Mammary epithelial cell (primary cell): ENCODE measurements at places on chromosomes 12 and 14.

DNA sequence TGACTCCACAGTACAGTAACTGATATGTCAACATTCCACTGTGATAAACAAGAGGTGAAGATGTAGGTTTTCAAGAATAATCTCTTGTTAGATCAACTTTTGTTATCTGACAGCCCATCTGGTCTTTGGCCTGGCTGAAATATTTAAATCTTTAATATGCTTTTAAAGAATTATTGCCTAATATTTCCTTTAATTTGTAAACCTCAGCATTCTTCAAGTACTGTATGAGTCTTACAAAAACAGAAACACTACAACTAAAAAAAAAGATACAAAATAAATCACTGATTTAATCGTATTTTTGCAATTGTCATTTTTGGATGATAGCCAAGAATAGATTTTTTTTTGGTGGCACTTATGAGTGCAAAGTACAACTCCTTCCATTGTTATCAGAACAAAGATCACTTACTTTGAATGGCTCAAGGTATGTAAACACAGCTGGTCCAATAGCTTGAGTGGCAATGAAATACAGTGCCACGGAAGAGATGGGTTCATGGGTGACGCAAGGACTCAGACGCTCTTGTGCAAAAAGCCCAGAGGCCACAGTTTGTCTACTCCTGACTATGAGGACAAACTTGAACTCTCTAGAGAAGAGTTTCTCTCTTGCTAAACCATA, 109.5 kb downstream of the PAX9 start:
- DNase-seq: no peak

GRCh38 chr12:59657266-59657665, 61.4 kb downstream of the SLC16A7 start:
- no peak for DNase-seq

GRCh38 chr14:75196468-75196867, 20.1 kb upstream of the TMED10 start:
- no peak for DNase-seq

GRCh38 chr14:24809135-24809534, 175.1 kb upstream of the GZMB start:
- no peak for DNase-seq

GRCh38 chr12:56205445-56205844, 16.2 kb upstream of the SMARCC2 start:
- no peak for DNase-seq

DNA sequence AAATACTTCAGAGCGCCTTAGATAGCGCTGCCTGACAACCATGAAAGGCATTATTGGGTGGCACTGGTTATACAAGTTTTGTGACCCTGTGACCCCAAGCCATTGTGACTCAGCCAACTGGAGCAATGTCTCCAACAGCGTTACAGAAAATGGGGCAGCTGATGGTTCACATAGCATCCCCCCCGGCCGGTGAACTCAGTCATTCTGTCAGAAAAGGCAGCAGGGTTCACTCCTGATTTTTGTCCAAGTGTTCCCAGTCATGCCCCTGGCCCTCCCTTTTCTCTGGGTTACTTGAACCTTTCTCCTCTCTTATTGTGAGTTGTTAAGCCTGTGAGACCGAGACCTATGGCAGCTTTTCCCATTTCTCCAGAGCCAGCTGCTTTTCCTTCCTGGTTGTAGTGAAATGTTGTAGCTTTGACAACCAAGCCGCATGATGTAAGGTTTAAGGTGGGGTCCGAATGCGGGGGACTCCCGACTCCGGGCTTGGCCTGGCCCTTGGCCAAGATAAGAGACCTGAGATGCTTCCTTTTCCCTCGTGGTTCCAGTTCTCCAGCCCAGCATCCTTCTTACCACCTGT, 22.0 kb downstream of the CD9 start:
- DNase-seq: no peak

- no peak for DNase-seq
Observed at GRCh38 chr12:87801860-87802720, 227.1 kb downstream of the C12orf50 start.

DNA sequence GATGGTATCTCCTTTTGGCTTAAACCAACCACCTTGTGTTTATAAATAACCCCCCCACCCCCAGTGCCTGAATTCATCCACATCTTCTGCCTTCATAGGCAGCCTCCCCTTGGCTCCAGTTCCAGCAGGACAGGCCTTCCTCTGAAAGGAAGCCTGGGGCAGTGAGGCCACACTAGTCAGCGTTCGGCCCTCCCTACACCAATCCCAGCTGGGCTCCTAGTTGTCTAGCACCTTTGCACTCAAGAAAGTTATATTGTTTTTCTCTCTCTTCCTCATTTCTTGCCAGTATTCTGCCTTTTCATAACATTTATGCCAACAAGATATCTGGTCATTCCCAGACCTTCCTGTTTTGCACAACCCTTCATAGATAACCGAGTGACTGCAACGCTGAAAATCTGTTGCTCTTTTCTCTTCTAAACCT, 73.1 kb upstream of the ACTN1 start:
- DNase-seq: no peak

DNA sequence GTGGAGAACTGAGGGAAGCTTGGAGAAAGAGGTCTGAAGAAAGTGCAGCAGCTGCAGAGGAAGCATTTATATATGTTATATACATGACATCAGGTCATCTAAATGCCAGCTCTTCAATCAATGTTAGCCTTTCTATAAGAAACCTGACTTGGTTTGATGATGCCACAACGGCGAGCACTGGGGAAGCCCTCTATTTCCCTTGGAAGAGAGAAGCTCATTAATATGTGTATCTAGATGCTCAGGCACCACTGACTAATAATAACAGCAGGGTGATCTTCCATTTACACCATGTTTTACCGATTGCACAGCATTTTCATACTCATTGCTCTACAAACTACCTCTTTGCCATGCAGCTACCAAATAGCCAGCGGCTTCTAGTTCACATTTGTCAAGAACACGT, 811 bp downstream of the ACYP1 start:
- no peak for DNase-seq

- no peak for DNase-seq
Observed at GRCh38 chr12:44114906-44115305, 279.0 kb downstream of the TMEM117 start.

GRCh38 chr14:79693935-79694334, 517.4 kb downstream of the DIO2 start:
- no peak for DNase-seq

GRCh38 chr14:61703342-61704129, 8.2 kb downstream of the HIF1A start:
- no peak for DNase-seq

- DNase-seq: peak; percentile 11
Observed at GRCh38 chr14:100871234-100872186, 32.0 kb downstream of the RTL1 start.

GRCh38 chr14:34184126-34184525, 233.3 kb upstream of the EGLN3 start:
- DNase-seq: no peak

DNA sequence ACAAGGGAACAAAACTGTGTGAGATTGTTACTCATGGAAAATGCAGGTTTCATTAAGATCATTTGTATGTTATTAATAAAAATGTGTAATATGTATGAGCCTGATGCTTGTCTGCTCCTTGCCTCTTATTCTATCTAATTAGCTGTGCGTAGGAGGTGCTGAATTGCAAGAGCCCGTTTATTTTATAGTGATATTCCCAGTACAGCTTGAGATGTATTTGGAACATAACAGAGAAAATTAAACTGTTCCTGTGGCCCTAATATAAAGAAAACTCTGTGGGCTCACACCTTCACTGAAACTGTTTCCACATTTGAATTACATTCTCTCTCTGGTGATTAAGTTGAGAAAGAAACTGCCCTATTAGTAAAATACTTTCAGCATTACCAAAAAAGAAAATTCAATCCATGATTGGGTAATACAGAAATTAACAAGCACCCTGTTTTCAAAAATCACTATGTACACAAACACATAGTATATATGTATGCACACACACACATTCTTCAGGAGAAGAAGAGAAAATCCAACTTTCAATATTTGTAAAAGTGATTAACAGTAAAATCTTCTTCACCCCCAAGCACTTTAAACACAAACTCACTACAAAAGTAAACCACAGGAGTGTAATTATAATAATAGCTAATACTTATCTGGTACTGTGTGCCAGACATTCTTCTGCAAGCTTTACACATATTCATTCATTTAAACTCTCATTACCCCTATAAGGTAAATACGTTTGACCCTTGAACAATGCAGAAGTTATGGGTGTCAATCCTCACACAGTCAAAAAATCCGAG, 233.2 kb downstream of the PHLDA1 start:
- DNase-seq: no peak

DNA sequence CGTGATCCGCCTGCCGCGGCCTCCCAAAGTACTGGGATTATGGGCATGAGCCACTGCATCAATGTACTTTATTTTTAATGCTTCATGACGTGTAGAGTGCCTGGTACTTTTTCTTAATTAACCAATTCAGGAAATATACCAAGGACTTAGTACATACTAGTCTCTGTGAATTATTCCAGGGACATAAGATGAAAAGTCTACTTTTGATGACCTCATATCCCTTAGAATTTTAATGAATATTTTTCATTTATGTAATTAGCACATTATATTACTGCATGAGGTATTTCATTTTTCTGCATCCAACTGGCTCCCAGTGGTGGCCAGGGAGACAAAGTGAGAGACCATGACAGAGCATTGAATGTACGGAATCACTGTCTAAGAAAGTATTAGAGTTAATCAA, 577.7 kb upstream of the NOVA1 start:
- DNase-seq: no peak

- DNase-seq: no peak
Observed at GRCh38 chr12:125566-125965, 59.0 kb downstream of the IQSEC3 start.

- no peak for DNase-seq
Observed at GRCh38 chr12:132398386-132398991, 69.1 kb upstream of the GALNT9 start.

DNA sequence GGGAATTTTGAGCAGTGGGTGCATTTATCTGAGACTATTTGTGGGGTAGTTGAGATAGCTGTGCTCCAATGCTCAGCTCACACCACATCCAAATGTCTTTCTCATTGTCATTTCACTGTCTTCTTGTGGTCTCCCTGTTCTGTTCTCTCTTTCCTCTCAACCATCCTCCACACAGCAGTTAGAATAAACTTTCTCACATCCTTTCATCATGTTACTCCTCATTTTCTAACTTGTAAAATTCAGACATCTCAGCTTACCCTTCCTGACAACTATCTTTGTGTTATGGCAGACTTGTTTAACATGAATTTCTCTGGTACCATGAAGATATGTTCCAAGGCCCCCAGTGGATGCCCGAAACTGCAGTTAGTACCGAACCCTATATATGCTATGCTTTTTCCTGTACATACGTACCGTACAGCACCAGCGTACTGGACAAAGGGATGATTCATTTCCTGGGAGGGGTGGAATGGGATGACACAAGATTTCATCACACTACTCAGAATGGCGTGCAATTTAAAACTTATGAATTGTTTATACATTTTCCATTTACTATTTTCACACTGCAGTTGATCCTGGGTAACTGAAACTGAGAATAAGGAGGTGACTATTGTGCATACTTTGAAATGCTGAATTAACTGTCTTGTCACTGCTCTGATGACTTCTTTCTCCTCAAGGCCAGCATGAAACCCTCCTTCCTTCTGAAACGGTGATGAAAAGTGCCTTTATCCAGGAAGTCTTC, 177.1 kb upstream of the SLC38A2 start:
- peak; percentile 92 for DNase-seq

DNA sequence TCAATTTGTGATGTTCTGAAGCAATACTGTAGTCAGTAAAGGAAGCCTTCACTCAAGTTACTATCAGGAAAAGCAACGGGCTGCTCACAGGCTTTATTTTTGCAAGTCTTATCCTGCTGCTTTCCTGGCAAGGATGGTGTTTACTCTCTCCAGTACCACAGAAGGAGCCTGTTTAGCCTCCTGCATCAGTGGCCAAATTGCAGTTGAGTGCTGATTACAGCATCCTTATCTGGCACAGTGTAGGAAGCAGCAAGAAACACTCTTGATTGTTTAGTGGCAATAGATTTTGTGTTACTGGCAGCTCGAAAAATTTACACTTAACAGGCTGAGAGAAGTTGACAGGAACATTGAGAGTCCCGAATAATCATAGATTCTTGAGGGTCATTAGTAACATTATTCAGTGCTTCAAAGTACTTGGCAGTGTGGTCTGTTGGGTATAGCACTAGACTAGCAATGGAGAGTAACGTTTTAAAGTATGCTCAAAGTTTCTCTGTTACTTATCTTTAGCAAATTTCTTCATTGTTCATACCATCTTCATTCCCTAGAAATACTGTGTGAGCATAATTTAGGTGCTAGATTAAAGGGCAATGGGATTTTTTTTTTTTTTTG, 11.7 kb downstream of the TULP3 start:
- DNase-seq: no peak

GRCh38 chr14:72781561-72782508, 112.1 kb downstream of the DPF3 start:
- DNase-seq: peak; percentile 65

DNA sequence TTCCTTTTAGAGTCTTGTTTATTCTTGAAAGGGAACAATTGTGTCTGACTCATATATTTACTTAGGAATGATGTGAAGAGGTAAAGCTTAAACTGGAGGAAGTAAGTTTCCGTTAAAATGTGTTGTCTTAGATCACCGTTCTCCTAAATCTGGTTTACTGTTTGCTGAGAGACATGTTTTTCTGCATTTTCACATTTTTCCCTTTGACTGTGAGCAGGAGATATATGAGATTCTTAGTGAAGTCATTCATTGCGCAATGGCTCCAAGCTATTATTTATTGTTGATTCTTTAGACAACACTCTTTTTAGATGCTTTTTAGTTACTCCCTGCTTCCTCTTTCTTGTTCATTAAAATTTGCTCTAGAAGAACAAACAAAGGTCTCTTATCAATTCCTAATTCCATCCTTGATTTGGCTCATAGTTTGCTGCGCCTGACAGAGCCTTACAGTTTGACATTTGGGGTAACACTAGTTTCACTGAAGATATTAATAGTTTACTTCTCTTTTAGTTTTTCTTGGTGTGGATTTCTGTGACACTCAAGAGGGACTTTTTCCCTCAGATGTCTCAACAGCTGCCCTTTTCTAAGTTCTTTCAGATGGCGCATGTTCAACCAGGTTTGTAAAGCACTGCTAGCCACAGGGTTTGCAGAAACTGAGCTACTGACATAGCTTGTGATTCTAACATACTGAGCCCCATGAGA, 11.4 kb downstream of the CLECL1 start:
- DNase-seq: no peak

- DNase-seq: peak; percentile 23
Observed at GRCh38 chr14:90678420-90678819, 137.8 kb downstream of the TTC7B start.

GRCh38 chr12:4322726-4323125, 1.7 kb downstream of the TIGAR start:
- DNase-seq: no peak

DNA sequence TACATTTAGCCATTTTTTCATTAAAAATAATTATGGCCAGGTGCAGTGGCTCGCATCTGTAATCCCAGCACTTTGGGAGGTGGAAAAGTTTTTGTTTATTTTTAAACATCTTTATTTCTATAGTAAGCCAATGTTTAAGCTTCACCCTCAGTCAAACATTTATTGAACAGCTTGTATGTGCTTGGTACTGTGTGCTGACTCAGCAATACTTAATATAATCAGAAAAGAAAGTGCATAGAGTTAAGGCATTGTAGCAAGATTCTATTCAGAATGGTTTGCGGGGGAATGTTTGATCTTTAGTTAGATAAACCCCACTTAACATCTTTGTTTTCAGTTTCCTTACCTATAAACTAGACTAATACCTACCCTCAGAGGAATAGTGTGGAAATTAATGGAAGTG, 11.1 kb downstream of the ACTR6 start:
- DNase-seq: no peak
